Muscle of back (tissue), 13 donors: ENCODE measurements at places on chromosomes 7 and 10. TPM values are rescaled to one million over a fixed set of nuclear protein-coding genes. Genes with fewer than 3 reads are reported as not detected.

DNA sequence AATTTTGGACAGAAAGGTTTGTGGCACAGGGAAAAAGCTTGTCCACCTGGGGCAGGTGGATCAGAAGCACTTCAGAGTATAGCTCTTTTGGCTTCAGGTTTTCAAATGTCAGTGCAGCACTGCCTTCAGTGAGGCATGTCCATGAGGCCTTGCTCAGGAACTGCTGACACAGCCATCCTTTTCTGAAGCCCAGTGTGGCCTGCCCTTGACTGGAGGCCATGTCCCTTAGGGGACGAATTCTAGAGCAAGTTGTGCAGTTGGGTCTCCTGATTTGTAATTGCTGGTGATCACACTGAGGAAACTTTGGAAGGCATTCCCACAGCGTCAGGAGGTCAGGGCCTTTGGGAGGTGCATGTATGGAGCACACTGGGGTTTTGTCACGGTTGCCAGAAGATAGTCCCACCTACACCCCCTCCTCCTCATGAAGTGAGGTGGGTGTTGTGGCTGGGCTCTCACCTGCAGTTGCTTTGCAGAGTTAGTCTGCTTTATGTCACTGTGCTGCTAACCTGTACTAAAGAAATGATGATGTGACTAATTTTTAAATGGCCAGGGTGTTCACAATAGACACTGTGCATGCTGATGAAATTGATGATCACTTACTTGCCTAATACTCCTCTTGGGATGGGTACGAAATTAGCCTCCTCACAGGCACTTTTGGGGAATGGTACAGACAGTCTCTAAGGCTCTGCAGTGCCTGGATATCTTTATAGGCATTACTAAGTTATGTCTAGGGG is 41.7 kb downstream of the OGDH start:
- no peak for DNase-seq

DNA sequence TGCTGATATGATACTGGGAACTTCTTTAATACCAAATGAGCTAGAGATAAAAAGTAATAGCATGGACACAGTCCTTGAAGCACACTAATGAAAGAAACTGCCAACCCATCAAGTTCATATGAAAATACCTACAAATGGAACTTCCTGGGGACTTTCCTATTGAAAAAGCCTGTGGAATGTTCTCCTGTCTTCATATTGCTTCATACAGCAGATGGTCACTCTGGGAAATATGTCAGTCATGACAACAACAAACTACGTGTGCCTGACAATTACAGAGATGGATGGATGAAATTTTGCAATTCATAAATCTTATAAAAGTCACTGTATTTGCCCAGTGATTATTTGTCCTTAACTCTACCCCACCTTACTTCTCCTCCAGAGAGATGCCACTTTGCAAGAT is 106.6 kb upstream of the COL1A2 start:
- DNase-seq, result no peak

The GIMAP5 gene
- polyA plus RNA-seq, result 7.1 TPM

DNA sequence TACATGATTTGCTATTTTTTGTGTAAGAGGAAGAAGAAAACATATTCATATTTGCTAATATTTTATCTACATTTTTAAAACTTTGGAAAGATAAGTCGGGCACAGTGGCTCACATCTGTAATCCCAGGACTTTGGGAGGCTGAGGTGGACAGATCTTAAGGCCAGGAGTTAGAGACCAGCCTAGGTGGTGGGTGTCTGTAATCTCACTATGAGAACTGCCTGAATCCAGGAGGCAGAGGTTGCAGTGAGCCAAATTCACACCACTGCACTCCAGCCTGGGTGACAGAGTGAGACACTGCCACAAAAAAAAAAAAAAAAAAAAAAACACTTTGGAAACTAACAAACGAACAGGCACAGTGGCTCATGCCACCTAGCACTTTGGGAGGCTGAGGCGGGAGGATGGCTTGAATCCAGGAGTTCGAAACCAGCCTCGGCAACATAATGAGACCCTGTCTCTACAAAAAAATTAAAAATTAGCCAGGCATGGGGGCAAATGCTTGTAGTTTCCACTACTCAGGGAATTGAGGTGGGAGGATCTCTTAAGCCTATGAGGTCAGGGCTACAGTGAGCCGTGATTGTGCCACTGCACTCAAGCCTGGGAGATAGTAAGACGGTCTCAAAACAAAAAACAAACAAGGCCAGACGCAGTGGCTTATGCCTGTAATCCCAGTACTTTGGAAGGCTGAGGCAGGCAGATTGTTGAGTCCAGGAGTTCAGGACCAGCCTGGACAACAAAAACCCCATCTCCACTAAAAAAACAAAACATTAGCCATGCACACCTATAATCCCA is 25.6 kb downstream of the HERC4 start:
- no peak for DNase-seq

DNA sequence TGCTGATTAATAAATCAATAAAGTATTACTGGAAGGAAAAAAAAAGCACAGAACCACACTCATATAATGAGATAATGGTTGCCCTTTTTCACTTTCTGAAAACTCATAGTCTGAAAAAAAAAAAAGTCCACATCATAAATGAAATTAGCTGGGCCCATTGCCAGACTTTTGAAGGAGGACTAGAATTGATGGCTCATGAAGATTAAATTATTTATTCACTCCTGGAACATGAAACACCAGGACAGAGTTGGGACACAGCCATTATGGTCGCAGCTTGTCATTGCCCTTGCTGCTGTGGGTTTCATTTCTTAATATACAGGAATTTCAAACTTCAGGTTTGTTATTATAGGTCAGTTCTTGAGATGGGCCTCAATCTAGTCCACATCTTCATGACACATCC is 91.9 kb downstream of the CNTNAP2 start:
- DNase-seq, result no peak

DNA sequence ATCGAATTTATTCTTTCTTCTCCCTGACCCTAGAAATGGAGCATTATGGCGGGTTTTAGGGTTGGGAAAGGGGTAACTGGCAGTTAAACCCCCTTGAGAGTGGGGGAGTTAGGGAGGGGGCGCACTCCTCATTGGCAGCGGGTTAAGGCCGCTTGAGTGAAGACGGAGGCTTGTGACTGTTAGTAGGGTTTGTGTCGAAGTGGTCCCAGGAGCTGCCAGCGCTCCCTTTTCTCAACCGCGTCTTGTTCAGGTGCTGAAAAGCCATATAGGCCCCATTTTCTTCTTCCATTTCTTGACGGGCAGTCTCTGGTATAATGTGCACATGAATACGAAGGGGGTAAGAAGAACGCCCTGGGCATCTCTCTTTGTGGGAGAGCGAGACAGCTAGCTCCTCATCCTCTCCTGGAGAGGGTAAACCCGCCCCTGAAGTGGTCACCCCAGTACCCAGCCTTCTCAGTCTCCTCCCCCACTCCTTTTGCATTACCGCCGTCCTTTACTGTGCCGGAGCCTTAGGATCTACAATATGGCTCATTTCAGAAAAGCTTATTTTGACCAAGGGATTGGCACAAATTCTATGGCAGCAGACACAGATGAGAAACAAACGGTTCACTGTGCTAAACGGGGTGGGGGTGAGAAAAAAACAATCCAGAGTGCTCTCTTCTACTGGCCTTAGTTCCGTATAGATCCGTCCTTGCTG is 836 bp downstream of the KMT2E start:
- DNase-seq, result peak; percentile 66

The HGF gene
- polyA plus RNA-seq, result 4.5 TPM

GRCh38 chr7:104627516-104627915 is 299.1 kb downstream of the LHFPL3 start:
- peak; percentile 48 for DNase-seq

DNA sequence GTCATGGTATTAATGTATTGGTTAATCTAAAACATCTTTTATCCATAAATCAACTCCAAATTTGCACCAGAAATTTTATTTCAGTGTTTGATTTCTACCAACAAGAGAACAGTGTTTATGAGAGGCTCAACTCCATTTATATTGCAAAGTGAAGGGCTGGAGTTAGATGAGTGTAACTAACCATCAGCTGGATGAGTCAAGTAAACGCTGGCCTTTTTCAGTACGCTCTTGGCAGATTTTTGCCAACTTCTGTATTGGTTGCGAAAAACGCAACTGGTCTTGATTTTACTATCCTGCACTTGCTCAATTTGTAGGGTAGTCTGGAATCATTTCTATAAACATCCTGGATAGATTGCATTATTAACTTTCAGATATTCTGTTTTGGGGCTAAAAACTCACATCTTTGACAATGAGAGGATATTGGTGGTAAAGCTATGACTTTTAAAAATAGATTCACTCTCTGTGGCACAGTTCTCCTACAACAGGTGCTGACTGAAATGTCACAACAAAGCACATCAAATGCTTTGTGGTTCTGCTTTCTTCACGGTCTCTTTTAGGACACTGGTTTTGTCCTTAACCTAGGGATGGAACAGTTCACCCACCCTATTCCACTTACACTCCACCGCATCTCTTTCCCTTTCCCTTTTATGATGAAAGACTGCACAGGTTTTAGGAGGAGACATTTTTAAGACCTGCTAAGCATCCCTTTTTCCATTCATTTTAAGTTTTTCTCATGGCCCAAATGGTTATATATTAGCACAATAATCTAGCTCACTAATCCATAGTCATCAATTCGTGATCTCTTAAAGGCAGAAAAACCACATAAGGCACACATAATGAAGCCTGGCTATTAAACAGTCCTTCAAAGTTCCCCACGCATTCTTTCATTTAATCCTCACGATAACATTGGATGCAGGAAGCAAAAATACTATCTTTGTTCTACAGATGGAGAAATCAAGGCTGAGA is 12.8 kb downstream of the CACNA2D1 start:
- DNase-seq, result no peak

GRCh38 chr10:124688889-124689670 is 55.1 kb downstream of the FAM53B start:
- no peak for DNase-seq

The PNLIPRP3 gene
- not detected for polyA plus RNA-seq

DNA sequence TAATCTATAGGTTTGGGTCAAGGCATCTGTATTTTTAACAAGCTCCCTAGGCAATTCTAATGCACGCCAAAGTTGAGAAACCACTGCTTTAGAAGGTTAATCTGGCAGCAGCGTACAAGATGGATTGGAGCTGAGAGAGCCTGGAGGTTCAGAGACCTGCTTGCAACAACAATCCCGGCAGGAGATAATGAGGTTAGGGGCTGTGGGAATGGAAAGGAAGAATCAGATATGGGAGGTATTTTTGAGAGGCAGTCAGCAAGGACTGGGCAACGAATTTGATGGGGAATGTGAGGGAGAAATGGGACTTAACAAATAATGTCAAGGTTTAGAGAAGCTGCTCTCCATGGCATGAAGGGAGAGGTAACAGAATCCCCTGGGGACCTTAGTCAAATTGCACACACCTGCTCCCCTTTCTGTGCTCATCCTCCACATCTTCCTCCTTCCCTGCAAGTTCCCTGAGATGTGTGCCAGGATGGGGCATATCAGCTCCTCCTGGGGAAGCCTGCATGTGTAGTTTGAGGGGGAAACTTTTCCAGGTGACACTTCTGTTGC is 731.0 kb upstream of the GALNT17 start:
- DNase-seq, result no peak

The PLPP4 gene
- not detected for polyA plus RNA-seq

The TRPV5 gene
- not detected for polyA plus RNA-seq

DNA sequence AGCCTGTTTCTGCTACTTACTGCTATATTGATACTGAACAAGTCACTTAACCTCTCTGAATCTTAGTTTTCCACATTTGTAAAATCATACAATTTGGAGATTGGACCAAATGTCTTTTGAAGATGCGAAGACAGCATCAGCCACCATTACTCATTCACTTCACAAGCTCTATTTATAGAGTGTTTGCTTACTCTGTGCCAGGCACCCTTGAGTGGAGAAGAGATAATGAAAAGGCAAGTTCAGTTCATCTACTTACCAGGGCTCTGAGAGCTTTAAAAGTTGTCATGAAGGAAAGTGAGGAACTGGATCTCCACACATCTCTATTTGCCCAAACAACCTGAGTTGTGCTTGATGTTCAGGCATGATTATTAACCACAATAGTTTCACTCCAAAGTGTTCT is 277.5 kb downstream of the CSTF2T start:
- no peak for DNase-seq

GRCh38 chr7:105677817-105678573 is 96.7 kb upstream of the EFCAB10 start:
- no peak for DNase-seq

The SAMD9 gene
- polyA plus RNA-seq, result 2.4 TPM

The NKX2-3 gene
- polyA plus RNA-seq, result 0.97 TPM

GRCh38 chr7:4020086-4020485 is 662.0 kb upstream of the FOXK1 start:
- DNase-seq, result no peak

GRCh38 chr7:147756300-147756699 is 834.3 kb upstream of the C7orf33 start:
- DNase-seq, result no peak

The OR9A2 gene
- polyA plus RNA-seq, result not detected

- DNase-seq, result peak; percentile 99
These were observed 1.7 kb upstream of the ETV1 start for GRCh38 chr7:13990984-13991790.

DNA sequence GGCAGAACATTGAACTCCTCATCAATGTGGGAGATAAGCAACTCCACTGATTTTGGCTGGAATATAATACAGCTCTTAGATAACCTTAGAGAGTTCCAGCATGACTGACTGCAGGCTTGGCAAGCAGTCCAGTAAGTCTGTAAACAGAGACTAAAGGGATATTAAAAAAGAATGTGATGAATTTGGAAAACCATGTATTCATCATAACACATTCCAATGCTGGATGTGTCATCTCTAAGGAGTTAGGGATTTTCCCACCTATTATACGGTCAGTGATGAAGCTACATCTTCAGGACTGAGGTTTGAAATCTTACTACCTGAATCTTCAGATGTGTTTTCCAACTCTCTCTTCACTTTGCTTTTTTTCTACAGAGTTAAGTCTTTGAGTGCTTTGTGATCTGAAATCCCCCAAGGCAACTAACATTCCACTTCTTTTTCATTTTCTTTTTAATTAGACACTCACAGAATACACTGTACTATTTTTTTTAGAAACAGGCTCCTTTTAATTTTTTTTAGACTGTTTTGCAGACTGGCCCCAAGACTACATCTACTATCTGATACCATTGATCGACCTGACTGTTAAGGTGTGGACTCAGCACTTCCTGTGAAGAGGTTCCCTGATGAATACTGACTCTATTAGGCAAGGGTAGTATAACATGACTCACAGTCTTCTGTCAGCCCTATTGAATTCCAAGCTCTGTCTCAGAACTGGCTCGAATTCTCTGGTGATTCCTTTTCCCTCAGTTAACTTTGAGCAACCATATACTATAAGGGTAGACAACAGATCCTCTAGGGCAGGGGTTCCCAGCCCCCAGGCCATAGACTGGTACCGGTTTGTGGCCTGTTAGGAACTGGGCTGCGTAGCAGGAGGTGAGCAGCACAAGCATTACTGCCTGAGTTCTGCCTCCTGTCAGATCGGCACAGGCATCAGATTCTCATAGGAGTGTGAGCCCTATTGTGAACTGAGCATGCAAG is 678.2 kb downstream of the GRM8 start:
- DNase-seq, result peak; percentile 17

The OPN1SW gene
- polyA plus RNA-seq, result 2.3 TPM

DNA sequence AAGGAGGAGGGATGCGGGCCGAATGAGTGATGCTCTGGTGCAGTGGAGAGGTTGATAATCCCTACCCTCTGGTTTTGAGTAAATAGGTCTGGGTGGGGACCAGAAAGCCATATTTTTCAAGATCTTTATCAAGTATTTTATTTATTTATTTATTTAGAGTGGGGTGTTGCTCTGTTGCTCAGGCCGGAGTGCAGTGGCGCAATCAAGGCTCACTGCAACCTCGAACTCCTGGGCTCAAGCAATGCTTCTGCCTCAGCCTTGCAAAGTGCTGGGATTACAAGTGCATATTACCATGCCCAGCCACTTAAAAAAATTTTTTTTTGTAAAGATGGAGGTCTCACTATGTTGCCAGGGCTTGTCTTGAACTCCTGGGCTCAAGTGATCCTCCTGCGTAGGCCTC is 21.6 kb downstream of the SVIL start:
- DNase-seq, result no peak

The VGF gene
- polyA plus RNA-seq, result not detected

GRCh38 chr10:103765168-103765567 is 90.2 kb downstream of the SH3PXD2A start:
- no peak for DNase-seq
